ENCODE measurements at places on chromosomes 12 and 14.

GRCh38 chr12:20089077-20089476 lies 279.3 kb upstream of the PDE3A start:
- DNase-seq: no peak

GRCh38 chr12:75856235-75856634 lies 175.3 kb downstream of the PHLDA1 start:
- DNase-seq: no peak

GRCh38 chr12:2348482-2348852 lies 295.7 kb downstream of the CACNA1C start:
- no peak for DNase-seq

GRCh38 chr12:132572801-132573760 lies 37.3 kb downstream of the LRCOL1 start:
- no peak for DNase-seq

- DNase-seq: no peak
Observed at GRCh38 chr14:34643361-34643760, 13.4 kb upstream of the SNX6 start.

- no peak for DNase-seq
Observed at GRCh38 chr14:28762303-28762954, 4.2 kb upstream of the FOXG1 start.

DNA sequence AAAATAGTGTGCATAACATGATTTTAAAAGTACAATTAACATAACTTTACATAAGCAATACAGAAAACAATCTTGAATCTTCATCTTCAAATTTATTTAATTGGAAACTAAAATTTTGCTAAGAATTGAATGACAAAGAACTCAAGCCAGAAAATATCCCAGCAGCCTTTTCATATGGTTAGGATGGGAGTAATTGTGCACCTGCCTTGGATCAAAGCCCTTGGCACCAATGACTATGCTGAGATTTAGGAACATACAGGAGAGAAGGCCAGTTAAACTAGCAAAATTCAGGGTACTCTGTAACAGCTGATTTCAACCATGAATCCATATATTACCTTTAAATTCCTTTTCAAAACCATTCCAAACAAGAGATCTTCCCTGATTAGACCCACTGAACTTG lies 5.8 kb downstream of the KERA start:
- DNase-seq: no peak

GRCh38 chr12:110937104-110937641 lies 16.8 kb upstream of the MYL2 start:
- peak; percentile 20 for DNase-seq

DNA sequence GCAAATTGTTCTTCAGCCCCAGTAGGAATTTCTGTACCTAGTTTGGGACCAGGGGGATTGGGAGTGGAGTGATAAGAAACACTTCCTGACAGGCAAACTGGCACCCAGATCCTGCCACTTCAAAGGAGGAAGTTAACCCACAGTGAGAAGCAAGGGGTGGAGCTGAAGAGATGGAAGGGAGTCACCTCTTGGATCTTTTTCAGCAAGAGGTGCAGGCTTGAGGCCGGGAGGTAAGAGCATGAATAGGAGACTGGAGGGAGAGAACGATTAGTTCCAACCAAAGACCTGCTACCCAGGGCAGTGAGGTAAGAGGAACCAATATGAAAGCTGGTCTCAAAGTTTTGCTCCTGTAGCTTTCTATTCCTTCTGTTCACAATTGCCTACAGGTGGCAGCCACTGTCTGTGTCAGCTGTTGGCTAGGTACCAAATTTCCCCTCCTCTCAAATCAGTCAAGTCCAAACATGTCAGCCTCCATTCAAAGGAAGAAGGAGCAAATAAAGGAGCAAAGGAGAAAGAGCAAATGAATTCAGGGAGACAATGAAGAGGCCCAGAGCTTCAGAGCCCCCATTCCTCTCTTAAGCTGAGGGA lies 14.9 kb upstream of the TAC3 start:
- no peak for DNase-seq

GRCh38 chr12:106288494-106289195 lies 13.9 kb upstream of the TCP11L2 start:
- peak; percentile 95 for DNase-seq

DNA sequence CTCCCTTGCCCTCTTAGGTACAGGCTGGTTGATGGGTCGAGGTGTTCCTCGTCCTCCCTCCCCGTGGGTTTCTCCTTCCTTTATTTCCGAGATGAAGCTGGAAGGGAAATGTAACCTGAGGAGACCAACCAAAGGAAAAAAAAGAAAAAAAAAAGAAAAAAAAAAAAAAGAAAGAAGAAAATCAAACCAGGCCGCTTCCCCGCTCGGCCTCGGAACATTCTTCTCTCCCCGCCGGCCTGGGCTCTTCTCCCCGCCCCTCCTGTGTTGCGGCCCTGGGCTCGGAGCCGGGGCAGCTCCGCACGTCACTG lies 1.6 kb upstream of the NFATC4 start:
- DNase-seq: no peak

GRCh38 chr14:76909266-76909665 lies 83.1 kb downstream of the LRRC74A start:
- no peak for DNase-seq

DNA sequence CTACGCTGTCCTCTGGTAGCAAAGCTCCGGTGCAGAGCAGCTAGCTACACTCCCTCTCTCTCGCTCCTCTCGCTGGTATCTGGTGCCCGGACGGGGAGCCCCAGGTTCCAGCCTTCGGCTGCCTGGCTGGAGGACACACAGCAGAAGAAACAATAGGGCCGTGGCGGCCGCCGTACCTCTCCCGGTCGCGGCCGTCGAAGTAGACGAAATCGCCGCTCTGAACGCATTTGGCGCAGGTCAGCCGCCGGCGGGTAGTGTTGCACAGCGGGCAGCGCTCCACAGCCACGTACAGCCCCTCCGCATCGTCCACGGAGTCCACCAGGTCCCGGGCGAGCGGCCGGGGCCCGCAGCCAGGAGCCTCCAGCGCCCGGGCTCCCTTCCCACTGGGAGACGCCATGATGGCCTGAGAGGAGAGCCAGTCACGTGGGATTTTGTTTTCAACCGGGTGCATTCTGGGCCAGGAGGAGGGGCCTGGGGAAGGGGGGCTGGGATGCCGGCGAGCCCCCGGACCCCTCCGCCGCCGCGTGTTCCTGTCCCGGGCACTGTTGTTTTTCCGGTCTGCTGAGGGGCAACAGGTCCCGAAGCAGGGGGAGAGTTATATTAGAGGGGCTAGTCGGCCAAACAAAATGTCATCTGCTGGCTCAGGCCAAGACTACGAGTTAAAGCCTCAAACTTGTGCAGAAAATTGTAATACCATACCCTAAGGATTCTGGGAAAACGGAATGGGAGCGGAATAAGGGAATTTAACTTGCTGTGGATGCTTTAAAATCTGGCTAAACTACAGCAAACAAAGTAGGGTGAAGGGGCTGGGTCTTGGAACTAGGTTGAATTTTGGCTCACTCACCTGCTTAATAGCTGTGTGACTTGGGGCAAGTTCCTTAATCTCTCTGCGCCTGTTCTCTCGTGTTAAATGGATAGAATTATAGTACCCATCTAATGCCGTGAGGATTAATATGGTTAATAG lies at the start of gene ATG14:
ATG14 (minus strand) TSS at position 405 of the 964 bp plus-strand sequence; CDS start at position 397, 8 bp downstream.
- DNase-seq: peak; percentile 83

GRCh38 chr14:48747561-48748089 lies 838.6 kb downstream of the RPS29 start:
- no peak for DNase-seq

GRCh38 chr14:88516861-88517357 lies 37.9 kb downstream of the PTPN21 start:
- DNase-seq: no peak

- no peak for DNase-seq
Observed at GRCh38 chr14:30069536-30069935, 141.9 kb upstream of the PRKD1 start.

DNA sequence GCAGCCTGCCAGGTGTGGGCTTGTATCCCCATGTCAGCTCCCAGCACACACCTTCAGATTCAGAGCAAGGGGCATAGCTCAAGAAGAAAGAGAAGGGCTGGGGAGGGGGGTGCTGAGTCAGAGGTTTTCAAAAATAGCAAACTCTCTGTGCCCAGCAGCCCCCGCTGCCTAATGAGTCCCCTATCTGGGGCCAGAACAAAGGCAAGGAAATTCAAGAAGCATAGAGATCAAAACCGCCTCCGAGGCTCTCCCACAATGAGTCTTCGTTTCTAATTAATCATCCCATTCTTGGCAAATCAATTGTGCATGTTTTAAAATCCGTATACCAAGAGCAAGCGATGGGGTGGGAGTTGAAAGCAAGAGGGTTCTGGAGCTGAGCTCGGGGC lies 19.5 kb upstream of the CMKLR1 start:
- no peak for DNase-seq

- DNase-seq: peak; percentile 18
Observed at GRCh38 chr14:32565256-32565655, 236.2 kb downstream of the AKAP6 start.

DNA sequence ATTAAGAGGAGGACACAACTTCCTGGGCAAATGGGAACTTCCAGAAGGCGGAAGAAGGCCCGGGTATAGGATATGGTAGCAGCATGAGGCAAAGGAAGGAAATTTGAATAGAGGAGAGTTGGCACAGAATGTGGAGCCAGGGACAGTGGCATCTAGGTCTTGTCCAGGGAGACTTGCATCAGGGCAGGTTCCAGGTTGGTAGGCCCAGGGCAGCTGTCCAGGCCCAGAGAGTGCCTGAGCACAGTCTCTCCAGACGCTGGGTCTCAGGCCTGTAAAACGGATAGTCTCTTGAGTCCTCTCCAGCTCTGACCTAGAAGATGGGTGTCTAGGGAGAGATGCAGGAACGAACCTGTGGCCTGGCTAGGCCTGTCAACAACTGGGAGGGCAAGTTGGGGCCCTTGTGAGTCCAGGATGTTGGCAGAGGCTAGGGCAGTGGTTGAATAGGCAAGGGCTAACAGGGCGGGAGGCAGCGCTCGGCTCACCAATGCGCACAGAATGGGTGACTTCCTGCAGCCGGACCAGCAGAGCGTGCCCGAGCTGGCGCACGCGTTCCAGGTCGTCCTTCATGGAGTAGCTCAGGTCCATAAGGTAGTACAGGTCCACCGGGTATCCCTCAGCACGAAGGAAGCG lies 9.9 kb downstream of the ITGB7 start:
- no peak for DNase-seq

GRCh38 chr14:51581017-51581881 lies 70.5 kb upstream of the FRMD6 start:
- DNase-seq: peak; percentile 89

DNA sequence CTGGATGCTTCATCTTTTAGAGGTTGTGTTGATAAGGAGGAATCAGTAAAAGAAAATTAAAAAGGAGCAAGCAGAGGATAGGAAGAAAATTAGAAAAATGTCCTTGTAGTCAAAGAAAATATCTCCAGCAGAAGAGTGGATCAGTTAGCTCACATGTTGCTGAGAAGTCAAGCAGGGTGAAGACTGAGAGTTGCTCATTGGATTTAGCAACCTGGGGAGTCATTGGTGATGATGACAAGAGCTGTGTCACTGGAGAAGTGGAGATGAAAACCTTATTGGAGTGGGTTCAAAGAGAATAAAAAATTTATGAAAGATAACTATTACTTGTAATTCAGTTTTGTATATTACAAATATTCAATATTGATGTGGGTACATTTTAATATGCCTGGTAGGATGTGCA lies 9.8 kb downstream of the FRMD6 start:
- no peak for DNase-seq

DNA sequence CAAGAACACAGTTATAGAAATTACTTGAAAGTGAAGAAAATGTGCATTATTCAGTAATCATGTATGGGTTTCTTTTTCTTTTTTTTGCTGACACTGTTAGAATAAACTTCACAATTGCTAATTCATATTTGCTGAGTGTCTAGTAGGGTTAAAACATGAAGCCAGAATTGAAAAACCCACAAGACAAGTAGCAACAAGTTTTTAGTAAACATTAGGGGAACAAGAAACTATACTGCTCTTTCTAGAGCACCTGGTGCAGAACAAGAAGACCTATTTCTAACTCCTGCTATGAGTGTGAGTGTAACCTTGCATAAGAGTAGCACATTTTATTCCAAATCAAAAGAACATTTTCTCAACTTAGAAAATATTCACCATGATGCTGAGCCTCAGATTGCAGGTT lies 83.2 kb downstream of the ITPR2 start:
- DNase-seq: no peak

- peak; percentile 72 for DNase-seq
Observed at GRCh38 chr12:5480218-5480937, 48.5 kb downstream of the NTF3 start.

DNA sequence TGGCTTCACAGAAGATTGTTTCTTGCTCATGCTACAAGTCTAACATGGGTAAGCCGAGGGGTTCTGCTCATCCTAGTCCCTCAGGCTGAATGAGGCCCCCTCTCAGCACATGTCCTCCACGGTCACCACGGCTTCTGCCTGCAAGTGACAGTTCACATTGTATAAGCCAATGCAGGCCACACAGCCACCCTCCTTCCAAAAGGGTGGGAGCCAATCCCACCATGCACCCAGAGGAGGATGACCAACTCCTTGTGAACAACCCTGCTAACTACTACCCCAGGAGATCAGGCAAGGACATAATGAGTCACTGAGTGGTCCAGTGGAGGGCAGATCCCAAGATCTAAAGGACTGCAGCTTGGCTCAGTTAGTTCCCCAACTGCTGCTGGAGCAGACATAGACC lies 6.1 kb downstream of the SPRING1 start:
- DNase-seq: no peak

DNA sequence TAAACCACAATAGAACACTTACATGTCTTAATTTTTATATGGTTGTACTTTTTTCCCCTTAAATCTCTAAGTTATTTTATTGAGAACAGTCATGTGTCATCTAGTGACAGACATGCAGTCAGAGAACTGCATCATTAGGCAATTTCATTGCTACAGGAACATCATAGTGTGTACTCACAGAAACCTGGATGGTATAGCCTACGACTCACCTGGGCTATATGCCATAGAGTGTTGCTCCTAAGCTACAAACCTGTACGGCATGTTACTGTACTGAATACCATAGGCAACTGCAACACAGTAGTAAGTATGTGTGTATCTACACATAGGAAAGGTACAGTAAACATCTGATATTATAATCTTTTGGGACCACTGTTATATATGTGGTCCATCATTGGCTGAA lies 557.6 kb downstream of the PRKD1 start:
- no peak for DNase-seq

GRCh38 chr14:33475623-33476022 lies 475.3 kb downstream of the EGLN3 start:
- DNase-seq: peak; percentile 41

- DNase-seq: no peak
Observed at GRCh38 chr12:40055228-40055579, 50.7 kb downstream of the SLC2A13 start.

DNA sequence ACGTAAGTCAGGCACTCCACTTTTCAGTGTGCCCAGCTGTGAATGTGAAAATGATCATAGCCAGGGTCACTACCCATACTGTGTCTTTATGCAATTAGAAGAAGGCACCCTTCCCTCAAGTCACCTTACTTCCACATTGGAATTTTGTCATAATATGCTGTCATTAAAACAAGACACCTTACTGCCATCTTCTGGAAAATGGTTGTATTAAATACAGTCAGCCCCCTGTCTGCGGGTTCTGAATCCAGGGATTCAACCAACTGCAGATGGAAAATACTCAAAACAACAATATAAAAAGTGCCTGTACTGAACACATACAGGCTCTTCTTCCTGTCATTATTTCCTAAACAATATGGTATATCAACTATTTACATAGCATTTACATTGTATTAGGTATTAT lies 70.2 kb upstream of the TBX5 start:
- peak; percentile 35 for DNase-seq

GRCh38 chr12:111759991-111760390 lies 6.7 kb upstream of the ALDH2 start:
- no peak for DNase-seq

All from fibroblast of skin of right quadriceps (primary cell).